ENCODE measurements at places on chromosomes 6 and 20.

DNA sequence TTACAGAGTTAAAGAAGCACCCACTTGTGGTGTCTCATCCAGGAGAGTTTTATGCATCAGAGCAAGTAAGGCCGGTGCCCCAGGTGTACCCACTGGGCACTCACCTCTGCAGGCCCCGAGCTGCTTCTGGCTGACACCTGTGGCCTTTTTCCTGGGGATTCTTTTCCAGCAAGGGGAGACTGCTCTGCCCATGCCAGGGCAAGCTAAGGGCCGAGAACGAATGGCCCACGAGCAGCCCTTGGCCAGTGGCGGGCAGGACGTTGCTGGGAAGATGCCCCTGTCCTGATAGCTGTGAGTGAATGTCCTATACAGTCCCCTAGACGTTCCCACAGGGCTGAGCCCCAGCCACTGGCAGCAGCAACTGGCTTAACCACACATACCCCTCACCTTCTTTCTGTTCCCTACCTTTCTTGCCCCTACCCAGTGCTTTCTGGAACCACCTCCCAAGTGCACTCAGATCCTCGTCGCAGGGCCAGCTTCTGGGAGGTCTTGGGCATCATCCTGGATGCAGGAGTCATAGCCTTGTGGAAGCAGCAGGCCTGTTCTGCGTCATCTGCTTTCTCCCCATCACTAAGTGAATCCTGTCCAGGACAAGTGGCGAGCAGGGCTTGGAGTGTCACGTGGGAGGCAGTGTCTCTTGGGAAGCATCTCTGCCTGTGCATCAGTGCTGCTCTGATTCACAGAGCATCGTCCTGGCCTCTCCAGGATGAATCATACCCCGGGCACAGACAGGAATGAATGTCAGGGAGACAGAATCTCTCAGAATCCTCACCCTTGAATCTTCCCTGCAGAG, 32.5 kb downstream of the SYNDIG1 start:
- ATAC-seq = no peak

- ATAC-seq = no peak
Measured at GRCh38 chr6:130382872-130383490, 17.2 kb downstream of the TMEM200A start.

DNA sequence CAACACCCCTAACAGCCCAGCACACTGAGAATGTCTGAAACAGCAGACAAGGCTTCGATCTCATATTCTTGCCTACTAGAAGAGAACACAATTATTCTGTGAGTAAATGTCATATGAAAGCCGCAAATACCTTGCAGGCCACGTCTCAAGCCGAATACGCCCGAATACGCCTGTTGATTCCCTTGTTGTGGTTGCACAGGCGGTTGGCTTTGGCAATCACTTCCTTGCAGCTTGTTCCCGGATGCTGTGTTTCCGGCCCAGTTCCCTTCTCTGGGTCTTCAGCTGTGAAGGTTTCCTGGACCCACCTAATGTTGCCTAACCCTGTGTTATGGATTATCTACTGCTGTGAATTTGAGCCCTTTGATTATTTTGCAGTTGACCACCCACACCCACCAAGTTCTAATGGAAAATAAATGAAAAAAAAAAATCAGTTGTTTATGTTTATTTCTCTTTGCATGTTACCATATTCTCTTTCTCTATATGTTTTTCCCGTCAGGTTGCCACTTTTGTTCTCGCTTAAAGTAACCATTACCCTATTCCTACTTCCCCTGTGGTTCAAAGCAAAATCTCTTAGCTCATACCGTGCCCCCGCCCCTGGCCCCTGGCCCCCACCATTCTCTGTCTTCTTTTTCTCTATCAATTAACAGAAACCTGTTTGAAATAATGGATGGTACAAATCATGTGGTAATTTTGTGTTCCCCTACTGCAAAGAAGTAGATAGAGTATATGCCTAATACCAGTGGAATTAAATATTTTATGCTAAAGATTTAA, 172.4 kb downstream of the ADGB start:
- no peak for ATAC-seq

DNA sequence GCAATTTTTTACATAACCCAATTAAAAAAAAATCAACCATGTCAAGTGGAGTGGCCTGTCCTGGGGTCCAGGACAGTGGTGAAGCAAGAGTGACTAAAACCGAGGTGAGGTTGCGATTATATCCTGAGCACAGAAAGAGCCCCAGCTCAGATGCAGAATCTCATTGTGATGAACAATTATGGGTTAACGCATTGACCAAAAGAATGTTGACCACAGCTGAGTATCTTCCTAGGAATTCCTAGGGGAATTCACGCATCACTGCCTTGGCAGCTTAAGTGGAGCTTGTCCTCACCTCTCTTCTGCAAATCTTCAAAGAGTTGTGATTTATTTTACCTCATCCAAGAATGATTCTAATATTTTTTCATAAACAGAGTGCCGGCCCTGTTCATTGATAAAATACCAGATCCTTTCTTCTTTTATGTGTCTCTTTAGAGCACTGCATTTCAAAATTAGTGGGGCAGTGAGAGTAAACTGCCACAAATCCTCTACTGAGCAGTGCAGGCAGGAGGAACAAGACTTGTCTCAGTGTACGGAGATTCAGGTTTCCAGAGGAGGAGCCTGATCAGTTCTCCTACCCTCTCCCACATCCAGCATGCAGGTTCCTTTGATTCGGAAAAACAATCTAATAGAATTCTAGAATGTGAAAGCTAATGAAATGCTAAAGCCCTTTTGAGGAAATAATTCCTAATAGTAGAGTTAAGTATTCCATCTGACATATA, 60.1 kb upstream of the ZNF184 start:
- ATAC-seq = no peak

DNA sequence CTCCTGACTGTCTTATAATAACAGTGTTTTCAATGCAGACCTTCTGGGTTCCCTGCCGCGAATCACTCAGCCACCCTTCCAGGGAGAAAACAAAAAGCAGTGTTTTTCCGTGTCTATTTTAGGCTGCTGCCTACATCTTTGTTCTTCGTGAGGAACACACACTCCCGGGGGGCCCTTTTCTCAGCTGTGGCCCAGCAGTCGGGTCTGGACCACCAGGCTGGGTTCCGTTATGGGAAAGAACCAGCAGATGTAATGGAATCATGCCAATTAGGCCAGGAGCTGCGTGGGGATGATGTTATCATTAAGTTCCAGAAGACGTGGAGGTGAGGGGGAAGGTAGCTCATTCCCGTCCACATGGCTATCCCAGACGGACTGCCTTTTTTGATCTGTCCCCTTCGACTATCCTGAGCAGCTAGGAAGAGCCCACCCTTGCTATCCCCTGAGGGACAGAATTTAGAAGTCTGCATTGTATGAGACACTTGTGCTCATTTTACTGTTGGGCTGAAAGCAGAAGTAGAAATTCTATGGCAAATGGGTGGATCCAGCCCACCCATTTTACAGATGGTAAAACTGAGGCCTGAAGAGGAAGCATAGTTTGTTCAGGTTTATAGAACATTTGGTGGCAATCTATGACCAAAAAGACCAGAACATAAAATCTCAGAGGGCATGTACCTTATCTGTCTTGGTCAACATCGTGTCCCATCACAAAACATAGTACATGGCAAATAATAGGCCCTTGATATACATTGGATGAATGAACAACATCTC, 54.5 kb downstream of the KCNB1 start:
- ATAC-seq = no peak
